ENCODE measurements at places on chromosomes 3 and 15.

- no peak for DNase-seq
Measured at GRCh38 chr3:49880581-49881315, 11.0 kb upstream of the CAMKV start.

DNA sequence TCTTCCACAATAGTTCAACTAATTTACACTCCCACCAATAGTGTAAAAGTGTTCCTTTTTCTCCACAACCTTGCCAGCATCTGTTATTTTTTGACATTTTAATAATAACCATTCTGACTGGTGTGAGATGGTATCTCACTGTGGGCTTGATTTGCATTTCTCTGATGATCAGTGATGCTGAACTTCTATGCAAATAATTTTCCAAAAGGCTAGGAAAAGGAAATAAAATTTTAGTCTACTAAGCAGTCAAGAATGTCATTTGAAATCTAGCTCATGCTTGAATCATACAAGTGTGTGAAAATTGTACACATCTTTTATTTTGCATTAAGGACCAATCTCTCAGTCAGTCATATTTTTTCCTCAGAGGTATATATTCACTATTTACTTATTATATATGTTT is 101.7 kb upstream of the UBP1 start:
- DNase-seq = no peak

- no peak for DNase-seq
Measured at GRCh38 chr3:195548501-195548900, 5.4 kb upstream of the PPP1R2 start.

DNA sequence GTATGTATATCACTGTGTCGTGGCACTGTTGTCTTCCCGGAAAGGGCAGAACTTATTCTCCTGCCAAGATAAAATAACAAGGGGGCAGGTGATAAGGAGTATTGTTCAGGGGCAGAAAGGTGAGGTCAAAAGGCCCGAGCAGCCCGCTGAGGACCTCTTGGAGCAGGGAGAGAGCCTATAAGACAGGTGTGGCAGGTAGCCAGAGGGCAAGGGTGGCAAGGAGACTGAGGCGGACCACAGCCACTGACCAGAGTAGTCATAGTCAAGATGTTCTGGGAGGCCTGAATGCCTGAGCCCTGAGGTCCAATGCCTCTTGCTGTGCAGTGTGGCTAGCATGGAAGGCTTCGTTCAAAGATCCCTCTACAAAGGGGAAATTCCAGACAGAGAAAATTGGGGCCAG is 172.3 kb upstream of the CHRNA7 start:
- no peak for DNase-seq

- DNase-seq = no peak
Measured at GRCh38 chr3:45640091-45640507, 45.5 kb downstream of the LIMD1 start.

Data from stimulated activated naive CD4-positive, alpha-beta T cell treated with Interleukin-2 at 50 U/mL for 16 hours (primary cell).